ENCODE measurements at places on chromosomes 1 and 21. TPM values are rescaled to one million over a fixed set of nuclear protein-coding genes. Genes with fewer than 3 reads are reported as not detected.

KIF17 gene
- total RNA-seq: 2.9 TPM

VASH2 gene
- total RNA-seq: 1.5 TPM

CD5L gene
- total RNA-seq: not detected

CYP4A22 gene
- total RNA-seq: 0.82 TPM

NENF gene
- 52.3 TPM for total RNA-seq

GNG4 gene
- not detected for total RNA-seq

RORC gene
- total RNA-seq: 2.2 TPM

UFC1 gene
- 65.1 TPM for total RNA-seq

C1orf116 gene
- total RNA-seq: under 0.01 TPM

OR6N1 gene
- not detected for total RNA-seq
